Activated T-helper 1 cell treated with Interleukin-2 at 50 U/mL for 16 hours (primary cell): ENCODE measurements at places on chromosomes 2 and 18.

DNA sequence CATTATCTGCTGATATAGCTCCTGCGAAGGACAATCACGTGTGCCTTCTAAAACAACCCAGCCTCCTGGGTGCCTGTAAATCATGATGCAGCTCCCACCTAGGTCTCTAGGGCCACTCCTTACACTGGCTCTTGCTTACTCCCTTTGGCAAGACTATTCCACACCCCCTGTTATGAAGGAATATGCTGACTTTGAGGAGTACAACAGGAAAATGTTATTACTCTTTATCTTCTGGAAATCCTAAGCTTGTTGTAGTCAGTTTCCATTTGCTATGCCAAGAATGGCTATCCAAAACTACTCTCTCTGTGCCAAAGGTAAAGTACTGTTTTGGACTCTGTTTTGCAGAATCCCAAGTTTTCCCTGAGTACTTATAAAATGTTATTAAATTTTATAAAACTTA, 7.7 kb downstream of the SGO2 start:
- no peak for DNase-seq

GRCh38 chr2:74259191-74259590, 60.8 kb downstream of the MTHFD2 start:
- no peak for DNase-seq

- no peak for DNase-seq
Measured at GRCh38 chr18:52992041-52992440, 652.0 kb downstream of the DCC start.

DNA sequence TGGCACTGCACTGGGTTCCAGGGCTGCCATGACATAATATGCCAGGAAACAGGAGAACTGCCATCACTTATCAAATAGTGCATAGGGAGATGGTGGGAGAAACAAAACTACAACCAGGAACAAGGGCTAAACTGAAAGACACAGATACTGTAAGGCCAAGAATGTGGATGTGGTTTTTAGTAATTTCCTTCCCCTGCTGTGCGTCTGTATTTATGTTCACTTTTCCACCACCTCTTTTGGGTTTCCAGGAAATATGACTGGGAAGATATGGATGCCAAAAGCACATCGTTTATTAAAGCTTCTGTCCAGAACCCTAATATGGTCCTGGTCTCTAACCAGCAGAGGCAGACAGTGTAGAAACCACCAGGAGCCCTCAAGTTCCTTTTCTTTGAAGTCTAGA, 759.7 kb upstream of the FANCL start:
- DNase-seq: no peak

DNA sequence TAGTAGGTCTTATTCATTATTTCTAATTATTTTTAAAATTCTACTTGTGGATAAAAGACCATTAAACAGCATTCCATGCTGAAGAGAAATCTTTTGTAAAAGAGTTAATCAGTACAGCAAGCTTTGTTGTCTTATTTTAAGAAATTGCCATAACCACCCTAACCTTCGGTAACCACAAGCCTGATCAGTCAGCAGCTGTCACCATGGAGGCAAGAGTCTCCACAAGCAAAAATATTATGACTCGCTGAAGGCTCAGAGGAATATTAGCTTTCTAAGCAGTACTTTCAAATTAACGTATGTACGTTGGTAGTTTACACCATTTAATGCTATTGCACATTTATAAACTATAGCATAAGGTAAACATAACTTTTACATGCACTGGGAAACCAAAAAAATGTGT, 650.5 kb upstream of the LINC00305 start:
- no peak for DNase-seq

DNA sequence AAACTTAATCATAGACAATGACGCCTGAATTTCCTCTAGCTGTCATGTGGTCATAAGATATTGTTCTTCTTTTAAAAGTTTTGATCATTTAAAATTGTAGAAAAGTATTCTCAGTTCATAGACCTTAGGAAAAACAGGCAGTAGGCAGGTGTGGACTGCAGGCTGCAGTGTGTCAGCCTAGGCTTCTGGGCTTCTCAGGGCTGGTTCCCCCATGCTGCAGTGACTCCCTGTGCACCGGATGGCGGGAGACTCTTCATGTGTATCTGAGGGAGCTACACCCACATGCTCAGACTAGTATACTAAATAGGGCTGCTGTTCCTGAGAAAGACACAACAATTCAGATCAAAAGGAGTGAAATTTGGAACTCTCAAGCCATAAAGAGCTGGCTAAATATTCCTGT, 72.4 kb downstream of the PXDN start:
- DNase-seq: no peak

- no peak for DNase-seq
Measured at GRCh38 chr2:151207100-151207499, 54.6 kb downstream of the RBM43 start.
